CD8-positive, alpha-beta memory T cell (primary cell): ENCODE measurements at places on chromosomes 6 and 20. TPM values are rescaled to one million over a fixed set of nuclear protein-coding genes. Genes with fewer than 3 reads are reported as not detected.

DNA sequence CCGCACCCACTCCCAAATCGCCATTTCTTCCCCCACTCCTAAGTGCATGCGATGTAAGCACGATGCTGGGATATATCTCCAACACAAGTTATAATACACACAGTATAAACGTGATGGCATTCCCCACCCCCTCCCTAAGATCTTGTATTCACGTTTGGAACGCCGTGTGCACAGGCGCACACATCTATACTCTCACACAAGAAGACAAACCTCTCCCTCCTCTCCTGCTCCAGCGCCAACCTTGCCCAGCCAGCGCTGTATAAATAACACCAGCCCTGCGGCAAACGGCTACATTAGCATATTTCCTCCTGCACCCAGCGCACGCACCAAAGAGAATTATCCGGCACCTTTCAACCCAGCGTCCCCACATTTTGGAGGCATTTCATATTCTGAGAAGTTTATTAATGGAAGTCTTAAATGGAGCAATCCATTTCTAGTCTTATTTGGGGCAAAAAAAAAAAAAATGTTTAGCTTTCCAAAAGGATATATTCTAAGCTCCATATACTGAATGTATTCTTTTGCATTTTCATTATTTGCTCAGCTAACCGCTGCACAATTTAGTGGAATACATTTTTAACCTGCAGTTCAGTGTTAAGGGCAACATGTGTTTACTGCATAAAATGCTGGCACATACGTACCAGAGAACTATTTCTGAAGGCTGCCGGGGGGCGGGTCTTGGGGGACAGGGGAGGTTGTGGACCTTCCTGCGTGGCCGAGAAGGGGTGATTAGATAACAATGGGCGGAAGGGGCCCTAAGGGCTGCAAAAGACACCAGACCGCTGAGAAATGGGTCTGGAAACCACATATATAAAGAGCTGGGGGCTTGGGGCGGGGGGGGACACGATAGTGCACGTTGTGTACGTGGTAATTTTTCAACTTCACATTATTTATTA lies 1.1 kb upstream of the SLC22A23 start:
- no peaks in the 10 kb centered on the region for H3K36me3 ChIP-seq
- H3K27ac ChIP-seq = no peak overlapping the region
- H3K27me3 ChIP-seq = peaks cover 6% of the 10 kb centered on the region
- DNase-seq = no peak
- peak overlapping the region; percentile 66 for H3K4me3 ChIP-seq
- H3K4me1 ChIP-seq = peaks cover 27% of the 10 kb centered on the region

The THBS2 gene
- not detected for total RNA-seq

GRCh38 chr6:149264629-149265028 lies 52.9 kb upstream of the TAB2 start:
- H3K4me1 ChIP-seq = peaks cover 29% of the 10 kb centered on the region
- no peak overlapping the region for H3K4me3 ChIP-seq
- DNase-seq = peak; percentile 59
- no peak overlapping the region for H3K27ac ChIP-seq

DNA sequence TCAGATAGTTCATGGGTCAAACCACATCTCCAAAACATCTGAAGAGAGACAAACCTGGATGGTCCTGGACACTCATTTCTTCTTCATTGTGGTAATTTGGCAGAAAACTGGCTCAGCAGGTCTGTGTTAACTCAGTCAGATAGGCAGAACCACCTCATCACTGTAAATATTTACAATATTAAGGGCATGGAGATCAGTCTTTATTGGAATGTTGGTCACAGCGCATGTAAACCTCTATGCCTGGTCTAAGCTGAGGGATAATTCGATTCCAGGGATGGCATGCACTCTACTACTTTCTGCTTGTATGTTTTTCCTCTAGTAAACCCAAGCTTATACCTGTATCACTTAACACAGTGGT lies 4.0 kb upstream of the TBC1D7 start:
- H3K4me3 ChIP-seq = no peak overlapping the region
- no peaks in the 10 kb centered on the region for H3K27me3 ChIP-seq
- no peak overlapping the region for H3K27ac ChIP-seq
- no peaks in the 10 kb centered on the region for H3K36me3 ChIP-seq
- peaks cover 15% of the 10 kb centered on the region for H3K4me1 ChIP-seq
- no peak for DNase-seq

DNA sequence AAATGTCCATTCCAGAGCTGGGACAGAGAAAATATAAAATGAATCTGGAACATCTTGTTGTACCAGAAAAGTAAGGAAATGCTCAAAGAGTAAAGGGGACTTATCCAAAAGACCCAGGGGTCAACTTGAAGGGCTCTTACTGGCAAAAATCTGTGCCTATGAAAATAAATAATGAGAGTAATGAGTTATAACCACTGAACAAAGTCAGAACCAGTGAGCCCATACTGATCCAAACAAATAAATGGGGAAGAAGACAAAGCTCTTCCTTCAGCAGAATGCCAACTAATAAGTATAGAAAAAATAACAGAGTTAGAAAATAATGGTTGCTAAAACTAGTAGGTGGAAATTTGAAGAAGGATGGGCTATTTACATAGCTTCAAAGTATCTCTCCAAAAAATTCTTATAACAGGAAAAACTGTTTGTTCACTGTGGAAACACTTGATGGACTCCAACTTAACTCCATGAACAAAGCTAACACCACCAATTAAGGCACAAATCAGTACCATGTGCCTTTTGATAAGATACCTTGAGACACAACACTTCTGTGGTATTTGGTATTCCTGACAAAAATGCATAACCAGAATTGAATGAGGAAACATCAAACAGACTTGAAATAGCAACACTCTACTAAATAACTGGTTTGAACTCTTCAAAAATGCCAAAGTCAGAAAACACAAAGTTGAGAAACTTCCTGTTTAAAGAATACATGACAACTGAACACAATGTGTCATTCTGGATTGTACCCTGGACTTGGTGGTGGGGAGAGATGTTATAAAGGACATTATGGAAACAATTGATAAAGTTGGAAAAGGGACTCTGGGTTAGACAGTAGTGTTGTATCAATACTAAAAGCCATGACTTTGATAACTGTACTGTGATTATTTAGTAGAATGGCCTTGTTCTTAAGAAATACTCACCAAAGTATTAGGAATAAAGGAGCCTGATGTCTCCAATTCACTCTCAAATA lies 197.5 kb downstream of the ISM1 start:
- H3K36me3 ChIP-seq = no peaks in the 10 kb centered on the region
- no peak for DNase-seq
- H3K27ac ChIP-seq = no peak overlapping the region
- H3K4me1 ChIP-seq = no peaks in the 10 kb centered on the region
- H3K4me3 ChIP-seq = no peak overlapping the region

DNA sequence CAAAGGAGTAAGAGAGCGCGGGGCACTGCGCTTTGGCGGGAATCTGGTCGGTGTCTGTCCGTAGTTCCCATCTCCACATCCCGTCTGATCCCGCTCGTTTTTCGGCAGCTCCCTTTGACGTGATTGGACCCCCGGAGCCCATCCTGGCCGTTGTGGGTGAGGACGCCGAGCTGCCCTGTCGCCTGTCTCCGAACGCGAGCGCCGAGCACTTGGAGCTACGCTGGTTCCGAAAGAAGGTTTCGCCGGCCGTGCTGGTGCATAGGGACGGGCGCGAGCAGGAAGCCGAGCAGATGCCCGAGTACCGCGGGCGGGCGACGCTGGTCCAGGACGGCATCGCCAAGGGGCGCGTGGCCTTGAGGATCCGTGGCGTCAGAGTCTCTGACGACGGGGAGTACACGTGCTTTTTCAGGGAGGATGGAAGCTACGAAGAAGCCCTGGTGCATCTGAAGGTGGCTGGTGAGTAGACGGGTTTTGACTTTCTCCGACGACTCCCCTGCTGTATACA lies 1.4 kb downstream of the BTN1A1 start:
- DNase-seq = peak; percentile 51
- no peak overlapping the region for H3K27ac ChIP-seq
- H3K27me3 ChIP-seq = peaks cover 25% of the 10 kb centered on the region
- H3K4me1 ChIP-seq = peaks cover 15% of the 10 kb centered on the region
- H3K36me3 ChIP-seq = no peaks in the 10 kb centered on the region

DNA sequence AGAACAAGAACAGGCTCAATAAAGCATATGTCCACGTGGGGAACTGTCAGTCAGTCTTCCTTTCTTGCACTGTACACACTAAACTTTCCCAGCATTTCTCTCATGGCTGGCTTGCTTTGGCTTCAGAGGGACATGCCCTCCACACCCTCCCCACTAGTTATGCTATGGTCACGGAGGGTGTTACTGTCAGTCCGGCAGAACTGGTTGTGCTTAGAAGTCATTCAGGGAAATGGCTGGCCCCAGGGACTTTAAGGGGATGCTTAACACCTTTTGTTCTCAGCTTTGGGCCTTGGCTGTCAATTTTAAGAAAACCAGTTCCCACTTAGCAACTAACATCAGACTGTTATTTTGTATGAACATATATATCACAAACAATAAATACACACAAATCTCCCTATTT lies 55.1 kb downstream of the ELOVL5 start:
- no peaks in the 10 kb centered on the region for H3K27me3 ChIP-seq
- no peak overlapping the region for H3K27ac ChIP-seq
- DNase-seq = no peak
- H3K36me3 ChIP-seq = peaks cover 3% of the 10 kb centered on the region
- H3K4me3 ChIP-seq = no peak overlapping the region

The TENT5A gene
- 0.71 TPM for total RNA-seq

DNA sequence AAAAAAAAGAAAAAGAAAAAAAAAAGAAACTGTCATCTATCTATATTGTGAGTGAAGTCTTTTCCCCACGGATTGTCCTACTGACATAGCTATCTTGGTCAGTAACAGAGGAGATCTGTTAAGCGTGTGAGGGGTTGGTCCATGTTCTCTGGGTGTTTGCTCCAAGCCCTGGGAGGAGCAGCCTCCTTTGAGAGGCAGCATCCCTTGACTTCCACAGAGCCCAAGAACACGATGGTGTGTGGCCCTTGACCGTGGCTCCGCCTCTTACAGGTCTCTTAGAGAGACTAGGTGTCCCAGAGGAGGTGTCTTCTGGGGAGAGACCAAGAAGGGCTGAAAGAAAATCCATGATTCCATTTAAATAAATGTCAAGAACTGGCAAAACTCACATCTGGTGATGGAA lies 60.1 kb upstream of the GTSF1L start:
- H3K4me3 ChIP-seq = no peak overlapping the region
- H3K4me1 ChIP-seq = peaks cover 3% of the 10 kb centered on the region
- H3K36me3 ChIP-seq = no peaks in the 10 kb centered on the region

DNA sequence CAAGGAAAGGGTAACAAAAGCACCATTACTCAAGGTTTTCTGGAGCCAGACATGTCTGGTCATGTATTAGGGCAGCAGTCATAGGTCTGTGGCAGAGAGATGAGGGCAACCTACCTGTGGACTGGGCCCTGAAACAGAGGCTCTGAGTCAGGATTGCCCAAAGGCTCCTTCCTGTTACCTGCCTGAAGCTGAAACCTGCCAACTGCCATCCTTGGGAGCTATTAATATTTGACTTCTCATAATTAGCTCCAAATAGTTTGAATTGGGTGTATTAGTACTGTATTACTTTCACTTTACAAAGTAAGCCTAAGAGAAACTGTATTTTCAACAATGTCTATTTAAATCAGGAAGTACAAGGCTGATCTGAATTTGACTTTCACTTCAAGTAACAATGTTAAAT lies 72.0 kb upstream of the TBX18 start:
- H3K4me3 ChIP-seq = no peak overlapping the region
- H3K36me3 ChIP-seq = no peaks in the 10 kb centered on the region
- no peak for DNase-seq
- H3K4me1 ChIP-seq = no peaks in the 10 kb centered on the region
- H3K27me3 ChIP-seq = no peaks in the 10 kb centered on the region

- H3K27me3 ChIP-seq = peaks cover 4% of the 10 kb centered on the region
- H3K4me3 ChIP-seq = no peak overlapping the region
- H3K27ac ChIP-seq = no peak overlapping the region
- DNase-seq = no peak
Observed at GRCh38 chr6:44375071-44375470, 12.4 kb upstream of the CDC5L start.

DNA sequence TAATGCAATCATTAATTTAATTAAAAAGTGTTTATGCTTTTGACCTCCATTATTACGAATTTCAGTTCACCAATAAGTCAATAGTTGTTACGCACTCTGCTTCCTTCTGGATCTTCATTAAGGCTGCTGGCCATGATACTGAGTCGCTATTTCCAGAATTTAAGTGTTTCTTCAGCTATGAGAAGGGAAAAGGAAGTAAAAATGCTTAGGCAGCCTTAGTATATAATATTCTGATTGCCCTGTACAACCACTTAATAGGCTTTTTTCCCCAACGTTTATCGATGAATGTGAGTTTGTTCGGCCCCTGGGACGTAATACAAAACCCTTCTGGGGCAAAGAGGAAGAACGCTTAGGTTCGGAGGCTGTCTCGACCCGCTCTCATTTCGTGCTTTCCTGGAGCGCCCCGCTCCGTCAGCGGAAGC lies 644 bp downstream of the OARD1 start:
- peak overlapping the region; percentile 98 for H3K4me3 ChIP-seq
- no peaks in the 10 kb centered on the region for H3K27me3 ChIP-seq
- H3K36me3 ChIP-seq = peaks cover 26% of the 10 kb centered on the region
- H3K27ac ChIP-seq = peak overlapping the region; percentile 93

The TNXB gene
- total RNA-seq = 4.9 TPM

The CAGE1 gene
- 0.18 TPM for total RNA-seq

- no peaks in the 10 kb centered on the region for H3K27me3 ChIP-seq
- peak overlapping the region; percentile 48 for H3K4me3 ChIP-seq
- H3K36me3 ChIP-seq = no peaks in the 10 kb centered on the region
- peak overlapping the region; percentile 68 for H3K27ac ChIP-seq
- H3K4me1 ChIP-seq = peaks cover 59% of the 10 kb centered on the region
- DNase-seq = peak; percentile 78
Observed at GRCh38 chr6:158653577-158654354, 3.9 kb downstream of the SYTL3 start.

GRCh38 chr20:6765469-6766058 lies 1.9 kb upstream of the BMP2 start:
- H3K4me1 ChIP-seq = no peaks in the 10 kb centered on the region
- H3K27me3 ChIP-seq = no peaks in the 10 kb centered on the region
- H3K36me3 ChIP-seq = no peaks in the 10 kb centered on the region
- no peak overlapping the region for H3K27ac ChIP-seq
- DNase-seq = no peak

DNA sequence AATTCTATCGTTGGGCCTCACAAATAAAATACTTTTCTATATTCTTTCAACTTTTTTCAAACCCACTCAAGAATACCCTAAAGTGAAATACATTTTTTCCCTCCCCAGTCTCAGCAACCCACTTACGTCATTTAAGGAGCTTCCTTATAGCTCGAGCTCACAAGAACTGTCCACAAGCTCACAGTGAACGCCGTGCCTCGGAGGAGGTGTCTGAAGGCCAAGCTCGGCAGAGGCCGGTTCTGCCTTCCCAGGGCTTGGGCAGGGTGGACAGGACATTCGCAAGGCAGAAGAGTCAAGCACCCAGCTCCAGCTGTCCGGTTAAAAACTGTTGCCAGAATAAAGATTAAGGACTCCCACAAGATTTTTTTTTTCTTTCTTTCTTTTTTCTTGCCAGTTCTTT lies 802.3 kb downstream of the QKI start:
- H3K4me3 ChIP-seq = no peak overlapping the region
- H3K36me3 ChIP-seq = no peaks in the 10 kb centered on the region
- no peak overlapping the region for H3K27ac ChIP-seq
- H3K4me1 ChIP-seq = no peaks in the 10 kb centered on the region
- no peaks in the 10 kb centered on the region for H3K27me3 ChIP-seq

- H3K27me3 ChIP-seq = no peaks in the 10 kb centered on the region
- no peak overlapping the region for H3K4me3 ChIP-seq
- DNase-seq = no peak
- no peaks in the 10 kb centered on the region for H3K36me3 ChIP-seq
Observed at GRCh38 chr6:124193132-124193531, 389.5 kb downstream of the NKAIN2 start.

- H3K36me3 ChIP-seq = no peaks in the 10 kb centered on the region
- no peaks in the 10 kb centered on the region for H3K27me3 ChIP-seq
- DNase-seq = no peak
- H3K4me1 ChIP-seq = no peaks in the 10 kb centered on the region
Observed at GRCh38 chr6:117506180-117506835, 23.8 kb downstream of the DCBLD1 start.
